ENCODE measurements at places on chromosomes 13 and 19.

DNA sequence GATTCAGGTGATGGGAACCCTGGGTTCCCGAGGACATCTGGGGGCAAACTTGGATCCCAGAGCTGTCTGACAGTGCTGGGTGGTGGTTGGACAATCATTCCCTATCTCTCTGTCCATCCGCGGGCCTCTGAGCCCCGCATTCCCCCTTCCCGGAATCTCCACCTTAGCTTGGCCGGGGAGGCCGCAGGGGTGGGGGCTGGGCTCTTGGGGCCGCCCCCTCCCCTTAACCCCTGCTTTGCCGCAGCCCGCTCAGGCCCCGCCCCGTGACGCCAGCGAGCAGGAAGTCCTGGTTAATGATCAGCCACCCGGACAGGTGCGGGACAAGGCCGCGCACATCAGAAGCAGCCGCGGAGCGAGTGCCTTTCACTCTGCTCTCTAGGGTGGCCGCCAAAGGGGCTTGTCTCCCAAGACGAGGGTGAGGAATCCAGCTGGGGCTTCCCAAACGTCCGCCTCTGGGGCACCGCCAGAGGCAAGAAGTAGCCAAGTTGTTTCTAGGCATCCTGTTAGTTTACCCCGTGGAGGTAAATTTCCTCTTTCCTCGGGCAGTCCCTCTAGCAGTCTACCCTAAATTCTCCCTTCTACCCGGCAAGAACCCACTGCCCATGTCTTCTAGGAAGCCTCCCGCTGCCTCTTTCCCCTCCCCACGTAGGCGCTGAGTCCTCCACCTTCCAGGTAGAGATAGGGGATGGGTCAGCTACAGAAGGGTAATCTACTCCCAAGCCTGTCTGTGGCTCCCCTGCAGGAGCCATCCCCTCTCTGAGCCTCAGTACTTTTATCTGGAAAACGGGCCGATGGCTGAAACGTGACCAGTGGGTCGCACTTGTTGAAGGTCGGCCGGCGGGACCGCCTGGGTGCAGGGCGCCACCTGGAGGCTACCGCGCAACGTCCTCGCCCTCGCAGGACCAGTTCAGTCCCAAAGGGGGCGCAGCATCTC lies 3.0 kb downstream of the IRF2BP1 start:
- DNase-seq: peak; percentile 59

DNA sequence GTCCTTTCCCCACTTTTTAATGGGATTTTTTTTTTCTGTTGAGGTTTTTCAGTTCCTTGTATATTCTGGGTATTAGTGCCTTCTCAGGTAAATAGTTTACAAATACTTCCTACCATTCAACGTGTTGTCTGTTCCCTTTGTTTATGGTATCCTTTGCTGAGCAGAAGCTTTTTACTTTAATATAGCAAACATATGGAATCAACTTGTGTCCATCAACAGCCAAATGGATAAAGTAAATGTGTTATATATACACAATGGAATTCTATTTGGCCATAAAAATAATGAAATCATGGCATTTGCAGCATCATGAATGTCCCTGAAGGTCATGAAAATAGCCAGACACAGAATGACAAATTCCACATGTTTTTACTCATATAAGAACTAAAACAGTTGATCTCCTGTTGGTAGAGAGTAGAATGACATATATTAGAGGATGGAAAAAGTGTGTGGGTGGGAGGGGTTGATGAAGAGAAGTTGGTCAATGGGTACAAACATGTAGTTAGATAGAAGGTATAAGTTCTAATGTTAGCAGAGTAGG lies 500.8 kb downstream of the SLITRK6 start:
- no peak for DNase-seq

GRCh38 chr19:4120559-4121272 lies 3.2 kb downstream of the MAP2K2 start:
- no peak for DNase-seq

DNA sequence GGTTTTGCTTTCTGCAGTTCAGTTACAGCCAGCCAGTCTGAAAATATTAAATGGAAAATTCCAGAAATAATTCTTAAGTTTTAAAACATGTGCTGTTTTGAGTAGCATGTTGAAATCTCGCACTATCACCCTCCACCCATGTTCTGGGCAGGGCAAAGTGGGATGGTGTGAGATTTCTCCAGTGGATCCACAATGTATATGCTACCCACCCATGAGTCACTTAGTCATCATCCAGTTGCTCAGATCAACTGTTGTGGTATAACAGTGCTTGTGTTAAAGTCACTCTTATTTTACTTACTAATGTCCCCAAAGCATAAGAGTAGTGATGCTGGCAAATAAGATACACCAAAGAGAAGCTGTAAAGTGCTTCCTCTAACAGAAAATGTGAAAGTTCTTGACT lies 56.4 kb downstream of the CYSLTR2 start:
- no peak for DNase-seq

- DNase-seq: no peak
Measured at GRCh38 chr19:43499042-43499441, 5.5 kb downstream of the PHLDB3 start.

- peak; percentile 41 for DNase-seq
Measured at GRCh38 chr19:55344444-55344843, 4.8 kb downstream of the KMT5C start.

- no peak for DNase-seq
Measured at GRCh38 chr19:49486232-49486631, 1.2 kb upstream of the RPL13A start.

GRCh38 chr19:42176649-42176989 lies 40.9 kb downstream of the DEDD2 start:
- DNase-seq: no peak

DNA sequence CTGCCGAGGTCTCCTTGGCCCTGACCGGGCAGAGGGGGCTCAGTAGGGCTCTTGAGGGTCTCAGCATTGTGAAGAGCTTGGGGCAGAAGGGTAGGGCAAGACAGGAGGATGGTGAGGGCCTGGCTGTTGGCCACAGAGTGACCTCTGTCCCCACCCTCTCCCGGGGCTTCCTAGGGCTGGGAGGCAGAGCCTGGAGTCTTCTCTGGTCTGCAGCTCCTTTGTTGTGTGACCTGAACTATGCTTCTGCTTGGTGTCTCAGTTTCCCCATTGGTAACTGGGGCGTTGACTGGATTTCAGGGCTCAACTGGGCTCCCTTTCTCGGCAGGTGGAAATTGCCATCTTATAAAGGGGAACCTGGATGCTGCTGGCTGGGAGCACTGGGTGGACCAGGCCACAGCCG lies 30.1 kb upstream of the PEPD start:
- DNase-seq: no peak

- no peak for DNase-seq
Measured at GRCh38 chr19:36916991-36917390, 859 bp downstream of the ZNF568 start.

DNA sequence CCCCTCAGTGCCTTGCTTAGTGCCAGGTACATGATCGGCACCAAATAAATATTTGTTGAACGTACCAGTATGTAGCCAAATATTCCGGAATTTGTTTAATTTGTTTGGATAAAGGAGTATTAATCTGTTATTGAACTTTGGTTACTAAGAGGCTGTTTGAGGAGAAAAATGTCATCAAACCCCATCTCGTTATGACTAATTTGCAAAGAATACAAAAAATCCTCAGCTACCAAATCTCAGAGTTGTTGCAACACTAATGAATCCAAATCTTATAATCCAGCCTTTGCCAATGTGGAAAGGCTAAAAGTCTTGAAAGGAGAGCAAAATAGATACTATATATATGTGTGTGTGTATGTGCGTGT lies 79.5 kb downstream of the KLF5 start:
- no peak for DNase-seq

GRCh38 chr13:95707442-95708390 lies 30.8 kb downstream of the DNAJC3 start:
- no peak for DNase-seq

DNA sequence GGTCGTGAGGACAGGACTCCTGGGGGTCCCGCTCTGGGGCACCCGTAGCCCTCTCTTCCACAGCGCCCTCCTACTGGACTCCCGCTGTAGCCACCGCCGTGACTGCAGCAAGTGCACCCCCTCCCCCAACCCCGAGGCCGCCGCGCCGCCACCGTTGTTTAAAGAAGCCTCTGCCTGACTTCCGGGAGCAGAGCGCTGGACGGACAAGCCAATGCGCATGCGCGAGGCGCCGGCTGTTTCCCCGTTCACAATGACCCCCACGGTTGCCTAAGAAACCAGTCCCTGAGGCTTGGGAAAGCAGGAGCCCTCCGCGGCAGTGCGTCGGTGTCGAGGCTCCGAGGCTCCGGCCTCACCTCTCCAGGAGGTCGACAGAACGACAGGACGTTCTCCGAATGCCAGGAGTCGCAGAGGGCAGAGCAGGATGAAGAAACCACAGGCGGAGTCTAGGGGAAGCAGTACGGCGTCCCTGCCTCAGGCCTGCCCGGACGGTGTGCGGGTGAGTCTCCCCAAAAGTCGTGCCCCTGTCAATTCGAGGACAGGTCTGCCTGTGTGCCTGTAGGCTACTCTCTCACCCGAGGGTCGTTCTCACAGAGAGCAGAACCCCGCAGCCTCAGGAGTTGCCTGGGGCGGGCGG lies 70.5 kb upstream of the ZNF420 start:
- no peak for DNase-seq

DNA sequence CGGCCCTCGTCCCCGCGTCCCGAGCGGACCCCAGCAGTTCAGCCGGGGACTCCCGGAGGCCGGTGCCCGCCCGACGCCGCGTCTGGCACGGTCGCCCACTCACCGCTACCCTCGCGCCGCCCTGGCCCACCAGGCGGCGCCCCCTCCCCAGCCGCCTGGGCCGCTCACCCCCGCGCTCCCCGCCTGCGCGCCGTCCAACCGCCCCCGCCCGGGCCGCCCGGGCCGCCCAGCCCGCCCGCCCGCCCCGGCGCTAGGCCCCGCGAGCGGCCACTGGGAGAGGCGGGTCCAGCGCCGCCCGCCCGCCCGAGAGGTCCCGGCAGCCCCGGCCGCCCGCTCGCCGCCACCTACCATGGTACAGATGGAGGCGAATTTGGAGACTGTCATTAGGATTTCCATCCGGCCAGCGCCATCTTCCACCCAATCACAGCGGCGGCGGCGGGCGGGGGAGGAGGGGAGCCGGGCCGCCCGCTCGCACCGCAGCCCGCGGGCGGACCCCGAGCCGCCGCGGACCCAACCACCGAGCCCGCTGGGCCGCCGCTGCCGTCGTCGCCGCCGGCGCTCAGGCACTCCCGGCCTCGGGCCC lies at the start of gene USP12:
USP12 (minus strand) TSS at position 568 of the 583 bp plus-strand sequence; CDS start at position 396, 172 bp downstream.
- DNase-seq: no peak

GRCh38 chr19:656751-657559 lies 6.1 kb downstream of the RNF126 start:
- no peak for DNase-seq

DNA sequence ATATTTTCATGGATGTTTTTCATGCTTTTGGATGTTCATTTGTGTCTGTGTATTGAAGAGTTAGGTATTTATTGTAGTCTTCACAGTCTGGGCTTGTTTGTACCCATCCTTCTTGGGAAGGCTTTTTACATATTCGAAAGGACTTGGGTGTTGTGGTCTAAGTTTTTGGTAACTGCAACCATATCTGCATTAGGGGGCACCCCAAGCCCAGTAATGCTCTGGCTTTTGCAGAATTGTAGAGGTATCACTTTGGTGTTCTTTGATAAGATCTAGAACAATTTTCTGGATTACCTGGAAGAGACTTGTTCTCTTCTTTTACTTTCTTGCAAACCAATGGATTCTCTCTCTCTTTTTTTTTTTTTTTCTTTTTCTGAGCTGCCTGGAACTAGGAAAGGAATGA lies 581.3 kb downstream of the DACH1 start:
- DNase-seq: no peak

GRCh38 chr19:30163663-30164062 lies 208.5 kb upstream of the ZNF536 start:
- DNase-seq: no peak

DNA sequence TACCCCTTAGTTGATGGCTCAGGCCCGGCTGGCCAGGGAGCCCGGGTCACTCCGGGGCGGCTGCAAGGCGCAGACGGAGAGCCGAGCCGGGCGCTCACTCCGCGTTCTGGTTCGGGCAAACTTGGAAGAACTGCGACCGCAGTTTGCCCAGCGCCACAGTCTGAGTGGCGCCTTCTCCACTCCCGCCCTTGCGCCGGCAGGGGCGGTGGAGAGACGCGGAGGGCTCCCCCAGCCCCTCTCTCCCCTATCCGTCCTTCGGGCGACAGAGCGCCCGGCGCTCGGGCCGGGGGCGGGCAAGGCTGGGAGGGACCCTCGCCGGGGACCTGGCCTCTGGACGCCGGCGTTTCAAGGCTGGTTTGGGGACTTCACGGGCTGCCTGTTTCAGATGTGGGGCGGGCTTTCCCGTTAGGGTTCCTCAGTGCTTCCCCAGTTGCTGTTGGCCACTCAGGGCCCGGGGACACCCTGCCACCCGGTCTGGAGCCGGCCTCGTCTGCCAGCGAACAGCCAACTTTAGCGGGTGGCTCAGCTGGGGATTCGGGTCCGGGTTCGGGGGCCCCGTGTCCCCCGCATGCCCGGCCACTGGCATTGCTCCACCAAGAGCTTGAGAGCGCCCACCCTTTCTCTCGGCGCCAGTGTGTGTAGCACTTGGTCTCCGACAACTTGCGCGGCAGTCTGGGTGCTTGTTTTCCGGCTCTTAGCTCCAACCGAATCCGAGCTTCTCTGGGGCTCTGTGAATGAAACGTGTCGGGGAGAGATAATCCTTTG lies 1.5 kb downstream of the GPC6 start:
- peak; percentile 50 for DNase-seq

DNA sequence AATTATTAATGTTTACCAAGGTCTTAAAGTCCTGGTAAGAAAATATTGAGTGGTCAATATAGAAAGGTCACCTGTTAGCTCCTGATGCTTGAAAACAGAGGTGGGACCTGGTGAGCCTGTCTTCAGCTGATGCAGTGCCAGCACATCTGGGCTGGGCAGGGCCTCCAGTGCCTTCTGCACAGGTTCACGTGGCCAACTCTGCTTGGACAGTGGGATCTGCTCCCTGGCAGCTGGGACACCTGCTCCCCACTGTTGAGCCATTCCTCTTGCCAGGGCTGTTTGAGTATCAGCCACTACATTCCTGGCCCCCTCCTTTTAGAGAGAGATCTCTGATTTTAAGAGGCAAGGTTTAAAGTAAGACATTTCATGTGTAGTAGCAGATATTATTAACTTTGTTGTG lies 135.0 kb downstream of the TM9SF2 start:
- DNase-seq: no peak

DNA sequence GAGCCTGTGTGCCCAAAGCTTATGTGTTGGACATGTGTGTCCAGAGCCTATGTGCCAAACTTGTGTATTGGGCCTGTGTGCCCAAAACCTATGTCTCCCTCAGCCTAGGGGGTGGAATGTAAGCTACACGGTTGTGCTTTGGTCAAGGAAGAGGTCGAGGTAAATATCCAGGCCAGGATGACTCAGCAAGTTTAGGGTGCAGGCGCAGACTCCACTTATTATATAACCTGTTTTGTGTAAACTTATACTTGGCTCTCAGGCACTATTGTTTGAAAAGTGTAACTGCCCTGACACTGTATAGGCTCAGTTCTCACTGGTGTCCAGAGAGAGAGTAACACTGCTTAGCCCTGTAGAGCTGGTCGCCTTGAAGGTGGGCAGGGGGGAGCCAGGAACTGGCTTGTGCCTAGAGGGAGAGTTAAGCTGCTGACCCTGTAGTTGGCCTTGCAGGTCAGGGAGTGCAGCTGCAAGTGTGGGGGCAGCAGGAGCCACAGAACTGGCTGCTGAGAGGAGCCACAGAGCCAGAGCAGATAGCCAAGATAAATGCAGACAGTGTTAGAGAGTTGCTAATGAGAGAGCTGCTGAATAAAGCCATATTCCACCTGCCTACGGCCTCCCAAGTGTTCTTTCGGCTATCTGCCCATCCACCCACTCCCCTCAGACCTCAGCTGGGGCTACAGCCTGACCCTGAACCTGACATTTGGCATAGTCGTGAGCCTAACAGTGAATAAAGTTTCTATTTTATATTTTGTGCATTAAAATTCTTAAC lies 517.2 kb upstream of the SLITRK1 start:
- no peak for DNase-seq

Data from substantia nigra (tissue), 51 donors.